ENCODE measurements at places on chromosomes 12 and 14. TPM values are rescaled to one million over a fixed set of nuclear protein-coding genes. Genes with fewer than 3 reads are reported as not detected.

DNA sequence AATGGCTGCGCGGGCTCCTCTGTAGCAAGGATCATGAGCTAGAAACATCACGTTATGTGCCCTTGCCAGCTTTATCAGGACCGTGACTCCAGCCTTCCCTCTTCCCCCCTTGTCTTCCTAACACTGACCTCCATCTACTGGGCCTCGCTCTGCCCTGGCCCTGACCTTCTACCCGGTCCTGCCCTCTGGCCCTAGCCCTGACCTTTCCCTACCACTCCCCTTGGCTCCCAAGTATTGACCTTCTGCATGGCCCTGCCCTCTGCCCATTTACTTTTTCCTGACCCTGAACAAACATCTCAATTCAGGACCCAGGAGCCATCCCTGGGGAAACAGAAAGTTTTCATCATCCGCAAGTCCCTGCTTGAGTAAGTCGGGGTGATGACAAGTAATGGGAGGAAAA lies 2.0 kb downstream of the SOAT2 start:
- DNase-seq = no peak

The MANSC4 gene
- not detected for total RNA-seq

DNA sequence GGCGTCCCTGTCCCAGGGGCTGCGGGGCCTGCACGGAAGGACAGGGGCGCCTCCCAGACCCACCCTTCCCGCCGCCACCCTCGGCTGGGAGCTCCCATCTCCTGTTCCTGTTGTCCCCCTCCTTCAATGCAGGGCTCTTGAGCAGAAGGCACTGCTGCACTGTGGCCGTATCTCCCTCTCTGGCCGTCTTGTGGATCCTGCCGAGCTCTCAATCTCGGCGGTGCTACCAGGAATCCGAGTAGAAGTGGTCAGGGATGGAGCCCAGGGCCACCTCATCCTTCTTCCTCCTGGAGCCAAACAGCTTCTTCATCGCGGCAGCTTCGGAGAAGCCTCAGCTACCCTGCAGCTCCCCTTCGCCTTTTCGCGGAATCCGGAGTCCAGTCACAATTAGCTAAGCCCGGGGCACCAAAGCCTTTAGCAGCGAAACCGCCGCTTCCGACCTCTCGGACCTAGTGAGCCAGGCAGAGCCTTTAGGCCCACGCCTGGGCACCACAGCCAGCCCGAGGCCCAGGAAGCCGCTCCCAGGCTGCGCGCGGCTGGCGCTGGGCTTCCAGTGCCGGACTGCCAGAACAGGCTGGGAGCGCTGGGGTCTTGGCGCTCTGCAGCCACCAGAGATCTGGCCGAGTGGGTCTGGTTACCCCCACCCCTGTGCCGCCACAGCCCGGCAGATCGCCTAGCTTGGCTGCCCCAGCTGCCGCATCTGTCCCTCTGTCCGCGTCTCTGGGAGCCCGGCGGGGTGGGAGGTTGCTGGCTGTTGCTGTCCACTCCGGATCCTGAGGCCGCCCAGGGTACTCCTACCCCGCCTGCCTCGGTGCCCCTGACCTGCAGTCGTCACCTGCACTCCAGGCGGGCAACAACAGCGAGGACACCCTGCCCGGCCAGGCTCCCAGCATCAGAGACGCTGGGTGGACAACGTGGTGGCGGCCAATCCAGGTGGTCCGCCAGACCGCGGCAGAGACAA lies 69.1 kb downstream of the ASCL4 start:
- DNase-seq = no peak

The BIN2 gene
- 2.3 TPM for total RNA-seq

DNA sequence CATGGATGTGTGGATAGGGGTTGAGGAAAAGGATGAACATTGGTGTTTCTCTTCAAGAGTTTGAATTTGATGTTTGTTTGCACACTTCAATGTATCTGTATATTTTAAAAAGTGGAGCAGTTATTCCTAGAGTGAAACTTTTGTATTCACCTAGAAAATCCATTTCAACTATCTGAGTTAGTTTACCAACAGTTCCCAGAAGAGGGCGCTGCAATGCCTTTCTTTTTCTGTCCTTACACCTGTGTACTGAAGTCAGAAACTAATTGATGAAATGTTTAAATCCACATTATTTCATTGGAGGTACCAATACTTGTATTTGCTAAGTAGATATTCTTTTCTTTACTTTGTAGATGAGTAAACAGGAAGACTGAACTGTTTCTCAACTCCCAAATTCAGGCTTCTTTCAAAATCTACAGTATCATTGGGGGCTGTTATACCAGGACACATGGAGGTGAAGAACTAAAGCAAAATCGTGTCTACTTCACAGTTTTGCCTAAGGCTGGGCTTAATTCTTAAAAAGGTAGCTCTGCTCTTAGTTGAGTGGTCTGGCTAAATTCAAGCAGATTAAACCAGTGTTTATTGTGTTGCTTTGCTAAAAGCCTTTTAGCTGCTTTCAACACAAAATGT lies 26.6 kb upstream of the KLRB1 start:
- DNase-seq = no peak

GRCh38 chr14:24077086-24077485 lies 5.7 kb downstream of the CPNE6 start:
- DNase-seq = no peak

The NPFF gene
- not detected for total RNA-seq

- no peak for DNase-seq
Measured at GRCh38 chr12:112149596-112149995, 24.2 kb downstream of the TRAFD1 start.

DNA sequence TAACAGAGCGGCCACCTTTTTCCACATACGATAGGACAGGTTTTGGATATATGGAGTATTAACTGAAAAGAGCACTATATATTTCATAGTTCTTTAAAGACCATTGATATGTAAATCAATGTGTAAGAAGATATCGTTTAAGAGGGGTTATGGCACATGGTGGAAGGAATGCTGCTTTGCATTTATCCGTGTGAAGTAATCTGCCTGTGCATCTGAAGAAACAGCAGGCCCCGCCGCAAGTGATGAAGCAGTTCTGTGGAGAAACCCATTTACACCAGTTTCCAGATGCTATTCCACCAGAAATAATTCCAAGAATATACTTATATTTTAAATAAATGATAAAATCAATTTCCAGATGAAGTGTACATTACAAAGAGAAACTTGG lies 72.4 kb downstream of the BICD1 start:
- DNase-seq = no peak

The GPR135 gene
- total RNA-seq = 9.7 TPM

DNA sequence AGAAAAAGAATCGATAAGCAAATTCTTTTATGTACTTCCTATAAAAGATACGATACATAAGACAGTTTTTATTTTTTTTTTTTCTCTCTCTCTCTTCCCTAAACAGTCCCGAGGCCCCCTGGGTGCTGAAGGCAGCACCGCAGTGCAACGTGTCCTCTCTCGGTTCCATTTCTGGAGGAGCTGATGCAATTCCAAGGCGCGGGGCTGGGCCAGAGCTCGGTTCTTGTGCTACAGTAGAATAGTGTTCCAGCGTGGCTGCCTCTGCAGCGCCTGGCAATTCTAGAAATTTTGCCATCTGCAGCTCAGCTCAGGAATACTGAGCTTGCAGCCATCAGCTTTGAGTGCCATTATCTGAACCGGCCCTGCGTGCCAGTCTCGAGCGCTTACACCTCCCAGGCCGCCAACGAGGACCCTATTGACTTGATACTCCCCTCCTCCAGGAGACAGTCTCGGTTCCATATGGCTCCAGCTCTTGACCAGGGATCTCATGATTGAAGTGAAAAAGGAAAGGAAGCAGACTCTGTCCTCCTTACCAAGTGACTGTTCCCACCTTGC lies 630 bp downstream of the ALDH1L2 start:
- DNase-seq = no peak

- DNase-seq = no peak
Measured at GRCh38 chr12:57123813-57124212, 4.5 kb upstream of the LRP1 start.

The NPAS3 gene
- total RNA-seq = 7.1 TPM

DNA sequence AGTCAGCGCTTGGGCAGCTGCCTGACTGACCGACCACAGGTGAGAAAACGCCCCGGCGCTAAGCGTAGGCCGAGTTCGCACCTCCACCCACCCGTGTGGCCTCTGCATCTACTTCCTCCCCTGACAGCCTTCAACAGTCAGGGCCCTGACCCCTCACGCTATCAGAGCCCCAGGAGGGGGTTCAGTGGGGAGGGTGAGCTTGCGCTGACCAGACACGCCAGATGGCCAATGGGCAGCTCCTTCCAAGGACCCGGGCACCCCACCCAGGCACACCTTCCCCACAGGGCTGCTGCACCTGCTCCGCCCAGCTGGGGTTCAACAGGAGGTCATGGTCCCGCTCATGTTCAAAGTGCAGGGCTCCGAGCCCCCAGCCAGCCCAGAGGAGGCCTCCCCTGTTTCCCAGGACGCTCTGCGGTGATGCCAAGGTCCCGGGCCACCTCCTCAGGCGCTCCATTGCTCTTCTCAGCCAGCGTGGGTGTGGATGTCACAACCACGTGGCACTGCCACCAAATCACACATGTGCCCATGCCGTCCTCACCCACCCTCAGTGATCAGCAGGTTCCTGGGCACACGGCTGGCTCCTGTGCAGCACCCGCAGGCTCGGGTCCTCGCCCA lies 48.7 kb upstream of the BCL11B start:
- no peak for DNase-seq

The LRCOL1 gene
- not detected for total RNA-seq

The MRPS35 gene
- 83.5 TPM for total RNA-seq

GRCh38 chr14:50015716-50016115 lies 100.7 kb downstream of the VCPKMT start:
- no peak for DNase-seq

DNA sequence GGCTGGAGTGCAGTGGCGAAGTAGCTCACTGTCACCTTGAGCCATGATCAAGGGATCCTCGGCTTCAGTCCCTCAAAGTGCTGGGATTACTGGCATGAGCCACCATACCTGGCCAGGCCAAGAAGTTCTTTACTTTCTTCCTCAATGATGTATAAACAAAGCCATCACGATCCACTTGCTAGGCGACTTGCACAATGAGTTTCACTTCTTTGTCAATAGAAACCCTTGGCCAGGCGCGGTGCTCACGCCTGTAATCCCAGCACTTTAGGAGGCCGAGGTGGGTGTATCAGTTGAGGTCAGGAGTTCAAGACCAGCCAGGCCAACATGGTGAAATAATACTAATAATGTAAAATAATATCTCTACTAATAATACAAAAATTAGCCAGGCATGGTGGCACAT lies 14.4 kb upstream of the SPSB2 start:
- DNase-seq = no peak

DNA sequence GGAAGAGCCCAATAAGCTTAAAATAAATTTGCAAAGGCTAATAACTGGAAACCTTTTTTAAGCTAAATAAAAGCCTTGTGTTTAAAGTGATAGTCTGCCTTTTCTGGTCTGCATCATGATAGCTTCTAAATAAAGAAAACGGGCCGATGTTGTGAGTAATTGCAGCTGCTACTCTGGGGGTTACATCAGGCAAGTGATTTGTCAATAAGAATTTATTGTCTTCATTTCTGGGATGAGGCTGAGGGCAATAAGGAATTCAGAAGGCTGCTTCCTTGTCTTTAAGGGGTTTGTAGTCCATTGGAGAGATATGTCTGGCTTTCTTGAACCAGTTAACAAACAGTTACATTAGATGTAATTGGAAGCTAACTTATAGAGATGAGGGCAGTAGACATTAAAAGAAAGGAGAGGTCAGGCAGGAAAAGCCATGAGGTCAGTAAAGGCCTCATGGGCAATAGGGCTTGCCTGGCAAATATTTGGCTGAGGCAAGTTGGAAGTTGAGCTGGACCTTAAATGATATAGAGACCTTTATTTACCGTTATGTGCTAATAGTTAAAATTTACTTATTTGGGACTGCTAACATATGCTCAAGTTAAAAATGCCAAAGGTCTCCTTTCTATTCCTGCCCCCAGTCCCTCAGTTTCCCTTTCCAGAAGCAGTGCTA lies 85.0 kb downstream of the CRADD start:
- DNase-seq = no peak

- no peak for DNase-seq
Measured at GRCh38 chr14:80477388-80478160, 266.3 kb upstream of the DIO2 start.

DNA sequence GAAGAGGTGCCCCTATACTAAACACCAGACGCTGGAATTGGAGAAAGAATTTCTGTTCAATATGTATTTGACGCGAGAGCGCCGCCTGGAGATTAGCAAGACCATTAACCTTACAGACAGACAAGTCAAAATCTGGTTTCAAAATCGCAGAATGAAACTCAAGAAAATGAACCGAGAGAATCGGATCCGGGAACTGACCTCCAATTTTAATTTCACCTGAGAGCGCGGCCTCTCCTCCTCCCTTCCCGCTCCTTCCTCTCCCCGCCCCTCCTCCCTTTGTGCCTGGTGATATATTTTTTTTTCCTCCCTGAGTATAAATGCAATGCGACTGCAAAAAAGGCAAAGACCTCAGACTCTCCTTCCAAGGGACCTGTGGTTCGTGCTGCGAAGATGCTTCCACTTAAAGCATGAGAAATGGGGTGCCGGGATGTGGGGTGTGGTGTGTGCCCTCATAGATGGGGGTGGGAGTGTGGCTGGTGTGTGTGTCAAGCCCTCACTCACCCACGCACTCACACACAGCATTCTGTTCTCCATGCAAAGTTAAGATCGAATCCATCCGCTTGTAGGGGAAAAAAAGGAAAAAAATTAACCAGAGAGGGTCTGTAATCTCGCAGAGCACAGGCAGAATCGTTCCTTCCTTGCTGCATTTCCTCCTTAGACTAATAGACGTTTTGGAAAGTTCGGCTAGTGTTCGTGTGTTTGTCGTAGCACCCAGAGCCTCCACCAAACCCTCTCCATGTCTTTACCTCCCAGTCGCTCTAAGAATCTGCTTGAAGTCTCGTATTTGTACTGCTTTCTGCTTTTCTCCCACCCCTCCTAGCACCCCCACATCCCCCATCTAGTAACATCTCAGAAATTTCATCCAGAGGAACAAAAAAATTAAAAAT lies 4.5 kb downstream of the HOXC10 start:
- DNase-seq = no peak

The C12orf56 gene
- total RNA-seq = 0.95 TPM

GRCh38 chr12:22299294-22299912 lies 35.1 kb downstream of the ST8SIA1 start:
- DNase-seq = no peak

DNA sequence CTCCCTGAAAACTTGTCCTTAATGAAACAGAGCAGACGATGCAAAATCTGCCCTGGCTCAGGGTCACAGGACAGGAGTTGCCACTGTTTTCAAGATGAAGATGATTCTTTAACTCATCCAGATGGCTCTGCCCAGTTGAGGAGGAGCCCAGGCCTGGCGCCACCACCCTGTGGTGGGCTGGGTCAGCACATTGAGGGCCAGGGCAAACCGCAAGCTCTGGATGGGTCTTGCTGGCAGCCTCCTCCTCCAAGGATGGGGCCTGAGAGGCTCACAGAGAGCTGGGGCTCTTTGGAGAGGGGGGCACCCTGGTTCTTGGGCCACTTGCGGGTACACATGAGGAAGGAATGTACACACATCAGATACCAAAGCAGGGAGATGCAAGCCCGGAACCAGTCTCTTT lies 158.2 kb downstream of the NUAK1 start:
- no peak for DNase-seq

GRCh38 chr12:121397521-121397920 lies 2.4 kb upstream of the RNF34 start:
- DNase-seq = no peak

DNA sequence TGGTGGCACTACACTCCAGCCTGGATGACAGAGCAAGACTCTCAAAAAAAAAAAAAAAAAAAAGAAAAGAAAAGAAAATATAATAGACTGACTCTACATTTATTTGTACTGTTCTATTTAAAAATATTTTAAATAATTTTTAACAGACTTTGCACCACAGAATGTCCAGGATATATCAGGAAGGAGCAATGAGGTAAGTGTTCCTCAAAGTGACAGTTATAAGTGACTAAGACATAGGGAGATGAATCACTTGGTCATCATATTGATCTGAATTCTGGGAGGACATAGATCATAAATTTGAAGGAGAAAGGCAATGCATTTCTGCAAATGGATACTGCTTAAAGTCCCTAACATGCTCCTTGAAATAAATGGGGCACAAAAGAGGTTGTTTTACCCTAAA lies 221.5 kb downstream of the KCNC2 start:
- DNase-seq = no peak
